ENCODE measurements at places on chromosomes 6 and 20.

GRCh38 chr6:12761376-12762115, 45.0 kb downstream of the PHACTR1 start:
- DNase-seq = peak; percentile 98

GRCh38 chr6:162313922-162314660, 413.5 kb downstream of the PRKN start:
- DNase-seq = no peak

DNA sequence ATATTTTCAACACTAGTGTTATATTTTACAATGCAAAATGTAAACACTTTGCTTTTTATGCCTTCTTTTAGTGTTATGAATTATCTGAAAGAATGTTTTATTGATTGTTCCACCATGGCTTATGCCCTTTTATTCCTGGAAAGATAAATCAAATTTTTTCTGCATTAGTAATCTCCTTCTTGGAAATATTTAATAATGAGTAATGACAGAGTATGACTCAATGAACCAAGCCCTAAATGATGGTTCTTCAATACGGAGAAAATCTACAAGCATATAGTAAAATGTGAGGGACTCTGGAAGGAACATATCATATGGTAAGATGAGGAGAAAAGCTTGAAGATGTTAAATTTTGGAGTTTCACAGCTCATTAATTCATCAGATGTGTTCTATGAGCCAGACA, 929.6 kb downstream of the C6orf118 start:
- peak; percentile 4 for DNase-seq

DNA sequence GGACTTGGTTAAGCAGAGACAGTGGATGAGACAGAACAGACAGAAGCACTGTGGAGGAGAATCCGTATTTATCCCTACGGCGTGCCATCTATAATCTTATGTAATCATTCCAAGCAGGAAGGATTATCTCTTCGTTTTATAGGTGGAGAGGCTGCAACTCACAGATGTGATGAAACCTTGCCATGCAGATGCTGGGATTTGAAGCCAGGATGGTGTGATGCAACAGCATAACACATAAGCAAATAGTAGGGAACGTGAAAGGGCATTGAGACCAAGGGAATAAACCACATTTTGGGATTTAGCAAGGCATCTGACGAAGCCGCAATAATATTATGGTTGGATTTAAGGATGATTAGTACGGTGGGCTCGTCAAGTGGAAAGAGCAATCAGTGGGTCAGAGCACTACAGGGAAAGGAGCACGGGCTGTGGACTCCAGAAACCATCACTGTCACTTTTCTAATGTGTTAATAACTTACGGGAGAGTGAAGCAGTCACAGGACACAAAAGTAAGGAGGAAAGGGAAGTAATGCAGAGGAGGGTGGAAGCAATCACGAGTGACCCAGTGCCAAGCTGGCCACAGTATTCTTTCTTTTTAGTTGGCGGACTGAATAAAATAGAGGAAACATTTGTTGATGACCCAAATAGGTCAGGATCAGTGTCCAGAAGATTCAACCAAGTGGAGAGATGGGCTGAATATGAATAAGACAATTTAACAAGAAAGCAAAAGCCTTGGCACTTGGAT, 119.6 kb upstream of the EDN1 start:
- no peak for DNase-seq

DNA sequence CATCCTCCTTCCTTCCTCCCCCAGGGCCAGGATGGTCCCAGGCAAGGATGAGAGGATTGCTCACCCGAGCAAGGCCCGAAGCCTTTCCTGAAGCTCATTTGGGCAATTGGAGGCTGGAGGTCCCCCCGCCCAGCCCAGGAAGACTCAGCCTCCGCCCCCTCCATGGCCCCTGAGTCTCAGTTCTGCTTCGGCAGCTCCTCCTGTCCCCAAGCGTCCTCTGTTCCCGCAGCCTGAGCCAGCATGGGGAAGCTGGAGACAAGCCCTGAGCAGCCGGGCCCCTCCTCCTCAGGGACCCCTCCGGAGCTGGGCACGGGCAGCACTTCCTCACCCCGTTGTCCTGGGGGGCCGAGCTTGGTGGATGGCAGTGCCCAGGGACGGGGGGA, 26.0 kb downstream of the SLC17A9 start:
- no peak for DNase-seq

DNA sequence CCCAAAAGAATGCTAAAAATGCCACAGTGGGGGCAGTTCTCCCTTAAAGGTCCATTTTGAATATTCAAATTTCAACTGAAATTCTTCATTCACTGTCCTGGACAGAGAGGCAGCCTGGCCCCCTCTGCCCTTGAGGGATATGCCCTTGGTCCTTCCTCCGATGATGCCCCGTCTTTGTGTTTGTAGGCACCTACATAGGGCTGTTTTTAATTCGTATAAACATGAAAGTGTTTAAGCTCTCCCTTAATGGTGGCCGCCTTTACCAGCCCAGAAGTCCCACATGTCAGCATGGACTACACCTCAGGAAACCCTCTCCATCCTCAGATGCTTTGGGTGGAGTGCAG, 70.2 kb downstream of the SSR1 start:
- DNase-seq = no peak

DNA sequence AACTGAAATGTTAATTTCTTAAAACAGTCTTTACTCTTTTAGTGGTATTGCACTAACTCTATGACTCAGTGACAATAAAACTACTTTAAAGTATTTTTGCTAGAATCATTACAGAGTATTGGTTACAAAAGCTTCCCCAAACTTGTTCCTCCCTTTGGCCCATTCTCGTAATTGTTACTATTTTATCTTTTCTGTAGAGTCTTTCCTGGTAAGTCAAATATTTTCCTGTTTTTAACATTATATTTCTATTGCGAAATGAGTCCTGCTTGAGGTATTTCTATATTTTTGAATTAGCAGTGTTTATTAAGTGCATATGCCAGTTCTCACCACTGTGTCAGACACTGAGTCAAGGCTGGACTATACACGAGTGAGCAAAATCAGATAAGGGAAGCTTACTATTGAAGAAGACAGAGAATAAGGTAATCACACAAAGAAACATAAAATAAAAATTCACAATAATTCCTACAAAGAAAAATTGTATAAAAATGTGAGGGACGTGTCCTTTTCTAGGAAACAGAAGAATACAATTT, 970.5 kb downstream of the EYS start:
- no peak for DNase-seq

DNA sequence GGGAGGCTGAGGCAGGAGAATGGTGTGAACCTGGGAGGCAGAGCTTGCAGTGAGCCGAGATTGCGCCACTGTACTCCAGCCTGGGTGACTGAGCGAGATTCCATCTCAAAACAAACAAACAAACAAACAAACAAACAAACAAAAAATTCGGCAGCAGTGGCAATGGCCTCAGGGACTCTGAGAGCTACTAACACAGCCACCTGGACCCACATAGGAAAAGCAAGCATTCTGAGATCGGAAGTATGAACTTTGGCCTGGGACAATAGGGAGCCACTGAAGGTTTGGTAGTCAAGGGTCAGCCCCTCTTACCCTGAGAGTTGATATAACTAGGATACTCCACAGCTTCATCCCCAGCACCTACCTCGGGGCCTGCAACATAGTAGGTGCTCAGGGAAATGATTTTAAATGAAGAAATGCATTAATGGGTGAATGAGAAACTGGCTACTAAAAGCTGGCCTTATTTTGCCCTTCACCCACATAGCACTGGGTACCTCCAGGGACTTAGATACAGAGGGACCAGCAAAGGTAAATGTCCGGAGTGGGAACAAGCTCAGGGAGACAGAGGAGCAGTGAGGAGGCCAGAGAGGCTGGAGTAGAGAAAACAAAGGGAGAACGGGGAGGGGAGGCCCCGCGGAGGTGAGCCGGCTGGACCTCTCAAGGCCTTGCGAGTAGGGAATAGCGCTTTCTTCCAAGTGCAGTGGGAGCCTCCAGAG, 46.6 kb upstream of the PTGIS start:
- DNase-seq = no peak

- DNase-seq = no peak
These were observed 192.5 kb upstream of the ECI2 start for GRCh38 chr6:4327841-4328240.

- peak; percentile 89 for DNase-seq
These were observed 86.7 kb upstream of the THBS2 start for GRCh38 chr6:169340395-169340794.

DNA sequence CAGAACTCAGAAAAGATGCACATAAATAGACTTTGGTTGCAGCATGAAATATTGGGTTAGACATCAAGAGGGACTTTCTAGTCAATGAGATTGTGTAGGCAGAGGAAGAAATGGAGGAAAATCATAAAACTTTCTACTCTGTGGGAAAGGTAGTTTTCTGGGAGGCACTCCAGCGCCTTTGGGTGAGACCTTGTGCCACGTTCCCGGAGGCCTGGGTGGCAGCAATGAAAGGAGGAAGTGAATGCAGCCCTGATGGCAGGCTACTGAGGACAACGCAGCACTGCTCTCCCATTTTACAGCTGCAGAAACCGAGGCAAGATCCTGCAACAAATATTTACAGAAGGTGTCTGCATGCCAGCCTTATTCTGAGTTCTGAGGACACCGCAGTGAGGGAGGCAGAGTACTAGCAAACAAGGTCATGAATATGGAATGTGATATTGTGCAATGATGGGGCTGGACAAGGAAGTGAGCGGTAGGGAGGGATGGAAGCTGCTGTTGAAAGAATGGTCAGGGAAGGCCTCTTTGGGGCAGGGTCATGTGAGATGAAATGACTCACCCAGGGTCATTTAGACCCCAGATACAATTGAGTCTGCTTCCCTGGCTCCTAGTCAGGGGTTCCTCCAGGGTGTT, 159.1 kb downstream of the TFAP2C start:
- peak; percentile 95 for DNase-seq

- no peak for DNase-seq
These were observed 25.3 kb upstream of the CSNK2A1 start for GRCh38 chr20:568673-569415.

DNA sequence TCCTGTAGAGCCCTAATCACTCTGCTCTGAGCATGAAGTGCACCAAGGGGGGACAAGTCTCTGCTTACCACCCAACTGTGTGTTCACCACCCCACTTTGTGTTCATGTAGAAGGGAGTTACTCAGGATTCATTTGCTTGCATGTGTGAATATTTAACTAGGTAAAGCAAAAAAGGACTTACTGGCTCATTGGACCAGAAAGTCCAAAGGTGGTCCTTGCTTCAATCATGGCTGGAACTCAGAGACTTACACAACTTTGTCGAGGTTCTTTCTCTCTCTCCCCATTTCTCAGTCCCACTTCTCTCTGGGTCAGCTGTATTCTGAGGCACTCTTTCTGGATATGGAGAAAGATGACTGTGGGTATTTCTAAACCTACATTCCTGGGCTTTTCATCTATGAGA, 4.0 kb downstream of the TMEM200A start:
- no peak for DNase-seq

- DNase-seq = no peak
These were observed 144.6 kb downstream of the TFAP2C start for GRCh38 chr20:56773749-56774148.

DNA sequence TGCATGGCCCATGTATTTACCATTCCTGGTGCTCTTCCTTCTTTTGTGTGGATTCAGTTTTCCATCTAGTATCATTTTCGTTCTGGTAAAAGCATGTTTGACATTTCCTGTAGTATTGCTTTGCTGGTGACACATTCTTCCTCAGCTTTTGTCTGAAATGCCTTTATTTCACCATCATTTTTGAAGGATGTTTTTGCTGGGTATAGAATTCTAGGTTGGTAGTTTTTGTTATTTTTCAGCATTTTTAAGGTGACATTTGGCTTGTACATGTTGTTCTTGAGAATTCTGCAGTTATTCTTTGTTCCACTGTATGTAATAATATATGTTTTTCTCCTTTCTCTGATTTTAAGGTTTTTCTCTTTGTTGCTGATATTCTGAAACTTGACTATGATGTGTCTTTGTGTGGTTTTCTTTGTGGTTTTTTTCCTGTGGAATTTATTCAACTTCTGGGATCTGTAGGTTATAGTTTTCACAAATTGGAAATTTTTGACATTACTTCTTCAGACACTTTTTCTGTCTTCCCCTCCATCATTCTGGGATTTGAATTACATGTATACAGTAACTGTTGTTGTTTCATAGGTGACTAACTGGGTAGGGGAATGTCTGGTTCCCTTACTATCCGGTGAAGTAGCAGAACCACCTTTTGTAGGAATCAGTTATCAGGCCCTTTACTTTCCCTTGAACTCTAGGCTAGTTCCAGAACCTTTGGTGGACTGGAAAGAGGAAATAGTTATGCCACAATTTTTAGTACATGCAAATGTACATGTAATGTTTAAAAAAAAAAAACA, 30.2 kb downstream of the SNX9 start:
- no peak for DNase-seq

GRCh38 chr6:163183806-163184205, 230.7 kb upstream of the QKI start:
- DNase-seq = peak; percentile 56

DNA sequence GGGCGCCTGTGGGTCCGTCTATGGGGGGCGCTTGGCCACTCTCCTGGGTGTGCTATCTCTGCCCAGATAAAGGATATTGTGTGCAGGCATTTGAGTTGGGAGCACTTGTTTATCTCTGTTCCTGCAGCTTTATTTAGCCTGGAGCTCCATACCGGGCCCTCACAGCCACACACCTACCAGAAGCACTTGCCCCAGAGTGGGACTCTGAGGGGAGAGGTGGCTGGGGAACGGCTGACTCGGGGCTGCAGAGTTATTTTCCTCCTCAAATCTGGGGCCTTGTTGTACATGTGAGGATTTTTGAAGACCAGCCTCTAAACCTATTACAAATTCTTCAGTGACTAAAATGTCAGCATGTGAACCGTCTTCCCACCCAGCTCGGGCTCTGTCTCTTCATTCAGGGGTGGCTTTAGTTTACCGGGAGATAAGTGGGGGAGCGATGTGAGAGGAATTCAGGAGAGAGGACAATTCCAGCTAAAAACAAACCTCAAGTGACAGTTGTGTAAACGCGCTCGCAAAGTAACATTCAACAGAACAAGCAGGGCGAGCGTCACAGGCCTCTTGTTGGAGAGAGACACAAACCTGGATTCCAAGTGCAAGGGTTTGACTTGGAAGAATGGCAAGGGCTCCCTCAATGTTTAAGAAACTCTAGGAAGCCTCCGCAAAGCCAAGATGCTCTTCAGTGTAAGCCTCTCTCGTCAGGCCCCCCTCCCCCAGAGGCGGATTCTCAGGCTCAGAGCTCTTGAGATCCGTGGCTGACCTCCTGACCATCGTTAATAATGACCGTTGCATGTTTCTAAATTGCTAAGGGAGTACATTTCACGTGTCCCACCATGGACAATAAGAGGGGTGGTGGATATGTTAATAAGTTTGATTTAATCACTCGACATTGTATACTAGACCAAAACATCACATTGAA, 548.9 kb downstream of the QKI start:
- DNase-seq = no peak

DNA sequence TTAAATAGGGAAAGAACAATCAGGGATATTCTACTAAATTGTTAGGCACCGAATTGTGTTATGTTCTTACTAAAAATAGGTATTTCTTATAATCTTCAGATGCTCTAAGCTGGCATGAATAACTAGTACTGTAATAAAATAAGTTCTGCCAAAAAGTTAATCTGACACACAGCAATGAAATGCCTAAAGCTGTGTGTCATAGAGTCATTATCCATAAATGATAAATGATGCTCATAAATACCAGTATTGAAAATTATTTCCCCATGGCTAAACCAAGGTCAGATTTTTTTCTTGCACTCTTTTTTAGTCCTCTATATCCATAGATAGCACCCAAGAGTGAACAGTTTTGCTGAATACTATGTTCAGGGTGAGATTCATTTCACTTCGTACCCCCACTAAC, 11.7 kb upstream of the PRIM2 start:
- DNase-seq = peak; percentile 86

Data from GM23248 (cell line).